ENCODE measurements at places on chromosomes 1 and 21.

- DNase-seq = no peak
Observed at GRCh38 chr1:225207791-225208190, 220.0 kb downstream of the LBR start.

GRCh38 chr1:38533772-38534472, 325.6 kb downstream of the RRAGC start:
- DNase-seq = no peak

- no peak for DNase-seq
Observed at GRCh38 chr1:41547336-41547735, 62.9 kb upstream of the EDN2 start.

DNA sequence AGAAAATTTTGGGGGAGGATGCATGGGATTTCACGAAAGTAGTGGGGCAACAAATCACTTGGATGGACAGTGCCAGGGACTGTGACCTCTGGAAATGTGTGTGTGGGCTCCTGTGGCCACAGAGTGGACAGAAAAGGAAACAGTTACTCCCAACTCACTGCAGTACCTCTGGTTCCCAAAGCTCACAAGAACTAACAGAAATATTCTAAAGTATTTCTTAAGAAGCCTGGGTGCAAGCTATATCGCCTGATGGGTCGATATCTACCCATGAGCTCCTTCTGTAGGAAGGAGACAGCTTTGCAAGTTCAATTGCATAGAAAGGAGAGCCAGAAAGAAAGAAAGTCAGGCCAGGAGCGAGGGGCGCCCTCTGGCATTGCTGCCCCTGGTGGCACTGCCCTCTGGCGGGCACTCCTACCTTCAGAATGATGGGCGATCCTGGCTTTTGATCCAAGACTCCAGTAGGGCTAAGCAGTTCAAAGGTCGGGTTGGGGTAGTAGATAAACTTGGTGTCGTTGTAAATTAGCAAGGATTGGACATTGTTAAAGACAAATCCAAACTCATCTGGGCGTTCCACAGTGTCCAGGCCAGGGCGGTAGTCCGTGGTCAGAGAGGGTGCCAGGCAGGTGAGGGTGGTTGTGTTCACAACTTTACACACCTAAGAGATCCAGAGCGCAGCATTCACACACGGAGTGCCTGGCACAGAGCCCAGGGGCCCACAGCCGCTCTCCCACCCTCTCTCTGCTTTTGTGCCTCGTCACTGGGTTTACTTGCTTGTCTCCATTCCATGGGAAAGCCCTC, 134.7 kb upstream of the CD34 start:
- DNase-seq = no peak
